ENCODE measurements at places on chromosomes 6 and 20.
A peak's percentile ranks its signal among the peaks of the same experiment; 100 is the strongest.

GRCh38 chr6:37547564-37548061 is 47.9 kb upstream of the CCDC167 start:
- peak; percentile 84 for DNase-seq

GRCh38 chr20:40282541-40282940 is 406.5 kb downstream of the MAFB start:
- no peak for DNase-seq

DNA sequence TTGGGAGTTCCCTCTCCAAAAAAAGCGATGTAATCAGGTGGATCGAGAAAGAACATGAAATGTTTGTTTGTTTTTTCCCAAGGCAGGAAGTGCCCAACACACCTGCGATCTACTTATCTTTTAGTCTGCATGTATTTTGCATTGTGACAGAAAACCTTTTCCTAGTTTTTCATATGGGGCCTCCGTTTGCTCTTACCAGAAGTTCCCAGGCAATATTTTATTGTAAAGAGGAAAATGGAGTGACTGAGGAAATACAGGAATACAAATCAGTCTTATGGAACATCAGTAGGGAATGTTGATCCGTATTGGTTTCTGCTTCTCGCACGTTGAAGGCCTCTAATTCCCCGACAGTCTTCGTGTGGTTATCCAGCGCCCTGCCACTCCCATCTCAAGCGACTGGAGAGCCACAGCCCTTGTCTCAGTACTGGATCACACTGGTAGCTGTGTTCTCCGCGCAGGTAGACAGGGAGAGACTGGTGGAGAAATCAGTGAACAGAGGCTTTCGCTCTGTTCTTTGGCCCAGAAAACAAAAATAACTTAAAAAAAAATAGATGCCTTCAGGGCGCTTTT is 107.4 kb downstream of the TRIM27 start:
- no peak for DNase-seq

GRCh38 chr20:7893014-7893730 is 47.1 kb downstream of the HAO1 start:
- no peak for DNase-seq

DNA sequence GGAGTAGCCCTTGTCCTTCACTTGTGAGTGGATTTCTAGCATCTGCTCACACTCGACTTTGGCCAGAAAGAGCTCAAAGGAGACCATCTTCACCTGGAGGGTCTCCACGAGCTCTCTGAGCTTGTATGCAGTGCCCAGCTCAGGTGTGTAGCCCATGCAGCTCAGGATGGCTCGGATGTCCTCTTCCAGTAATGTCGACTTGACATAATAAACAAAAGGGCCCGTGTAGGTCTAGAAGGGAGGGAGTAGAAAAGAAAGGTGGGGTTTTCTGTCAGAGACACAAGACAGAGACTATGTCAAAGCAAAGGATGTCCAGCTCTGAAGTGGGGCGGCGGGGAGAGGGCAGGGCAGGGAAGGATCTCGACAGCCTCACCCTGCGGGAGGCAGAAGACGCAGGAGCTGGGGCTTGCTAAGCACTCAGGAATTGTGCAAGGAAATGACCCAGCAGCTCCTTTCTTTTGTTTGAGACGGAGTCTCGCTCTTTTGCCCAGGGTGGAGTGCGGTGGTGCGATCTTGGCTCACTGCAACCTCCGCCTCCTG is 8.6 kb downstream of the SPATA2 start:
- DNase-seq = no peak

GRCh38 chr6:62721408-62721807 is 435.4 kb upstream of the KHDRBS2 start:
- DNase-seq = no peak

GRCh38 chr6:105078386-105078708 is 101.5 kb downstream of the POPDC3 start:
- no peak for DNase-seq

- DNase-seq = no peak
Measured at GRCh38 chr6:158680481-158680880, 30.6 kb downstream of the SYTL3 start.

DNA sequence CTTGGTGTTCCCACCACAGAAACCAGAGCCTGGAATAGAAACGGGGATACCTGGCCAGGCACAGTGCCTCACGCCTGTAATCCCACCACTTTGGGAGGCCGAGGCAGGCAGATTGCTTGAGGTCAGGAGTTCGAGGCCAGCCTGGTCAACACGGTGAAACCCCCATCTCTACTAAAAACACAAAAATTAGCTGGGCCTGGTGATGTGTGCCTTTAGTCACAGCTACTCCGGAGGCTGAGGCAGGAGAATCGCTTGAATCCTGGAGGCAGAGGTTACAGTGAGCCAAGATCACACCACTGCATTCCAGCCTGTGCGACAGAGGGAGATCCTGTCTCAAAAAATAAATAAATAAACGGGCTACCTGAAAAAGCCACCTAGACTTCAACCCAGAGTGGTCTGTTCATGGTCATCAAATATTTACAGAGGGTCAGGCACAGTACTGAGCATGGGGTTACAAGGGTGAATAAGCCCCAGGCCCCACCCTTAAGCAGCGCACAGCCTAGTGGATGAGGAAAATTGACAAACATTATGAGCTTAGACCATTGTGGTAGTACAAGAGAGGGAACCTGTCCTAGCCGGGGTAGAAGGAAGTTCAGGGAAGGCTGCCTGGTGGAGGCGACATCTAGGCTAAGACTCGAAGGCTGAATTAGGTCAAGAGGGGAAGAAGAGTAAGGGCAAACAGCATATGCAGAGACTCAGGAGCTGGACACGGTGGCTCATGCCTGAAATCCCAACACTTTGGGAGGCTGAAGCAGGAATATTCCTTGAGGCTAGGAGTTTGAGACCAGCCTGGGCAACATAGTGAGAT is 7.2 kb upstream of the PCIF1 start:
- no peak for DNase-seq

DNA sequence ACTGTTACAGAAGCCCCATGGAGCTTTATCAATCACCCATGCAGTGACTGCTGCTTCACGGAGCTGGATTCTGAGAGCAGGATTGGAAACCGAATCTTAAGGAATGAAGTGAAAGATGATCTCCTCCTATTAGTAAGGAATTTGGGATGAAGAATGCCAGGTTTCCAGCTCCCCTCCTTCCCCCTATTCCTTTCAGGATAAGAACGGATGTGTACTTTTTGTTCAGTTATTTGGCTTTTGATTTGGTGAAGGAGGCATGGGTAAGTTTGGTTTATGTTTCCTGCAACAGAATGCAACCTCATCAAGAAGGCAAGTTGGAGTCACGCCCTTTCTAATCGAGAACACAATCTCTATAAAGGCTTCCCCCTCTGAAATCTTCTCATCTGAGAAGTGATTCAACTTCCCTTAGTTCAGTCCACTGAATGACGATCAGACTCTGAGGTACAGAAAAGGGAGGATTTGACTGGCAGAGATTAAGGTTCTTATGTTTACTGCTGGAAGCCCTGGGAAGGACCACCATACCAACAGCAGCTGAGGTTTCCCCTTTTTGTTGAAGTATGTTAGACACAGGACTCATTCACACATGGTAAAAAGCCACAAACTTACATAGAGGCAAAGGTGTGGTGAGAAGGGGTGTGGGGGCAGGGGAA is 5.5 kb downstream of the ELMO2 start:
- DNase-seq = no peak

DNA sequence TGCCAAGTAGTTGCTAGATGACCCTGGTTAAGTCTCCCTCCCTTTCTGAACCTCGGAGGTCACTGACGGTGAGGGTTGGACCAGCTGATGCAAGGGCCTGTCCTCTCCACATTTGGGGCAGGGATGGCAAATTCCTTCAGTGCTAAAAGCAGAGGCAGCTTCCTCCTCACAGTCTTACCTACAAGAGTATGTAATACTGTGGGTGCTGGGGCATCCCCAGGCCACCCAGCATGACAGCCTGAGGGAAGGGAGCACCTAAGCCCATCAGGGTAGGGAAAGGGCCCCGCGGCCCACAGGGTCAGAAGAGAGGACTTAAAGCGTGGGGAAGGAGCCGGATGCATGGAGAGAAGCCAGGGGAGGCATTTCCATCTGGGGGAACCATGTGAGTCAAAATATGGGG is 38.0 kb downstream of the TGM3 start:
- no peak for DNase-seq

DNA sequence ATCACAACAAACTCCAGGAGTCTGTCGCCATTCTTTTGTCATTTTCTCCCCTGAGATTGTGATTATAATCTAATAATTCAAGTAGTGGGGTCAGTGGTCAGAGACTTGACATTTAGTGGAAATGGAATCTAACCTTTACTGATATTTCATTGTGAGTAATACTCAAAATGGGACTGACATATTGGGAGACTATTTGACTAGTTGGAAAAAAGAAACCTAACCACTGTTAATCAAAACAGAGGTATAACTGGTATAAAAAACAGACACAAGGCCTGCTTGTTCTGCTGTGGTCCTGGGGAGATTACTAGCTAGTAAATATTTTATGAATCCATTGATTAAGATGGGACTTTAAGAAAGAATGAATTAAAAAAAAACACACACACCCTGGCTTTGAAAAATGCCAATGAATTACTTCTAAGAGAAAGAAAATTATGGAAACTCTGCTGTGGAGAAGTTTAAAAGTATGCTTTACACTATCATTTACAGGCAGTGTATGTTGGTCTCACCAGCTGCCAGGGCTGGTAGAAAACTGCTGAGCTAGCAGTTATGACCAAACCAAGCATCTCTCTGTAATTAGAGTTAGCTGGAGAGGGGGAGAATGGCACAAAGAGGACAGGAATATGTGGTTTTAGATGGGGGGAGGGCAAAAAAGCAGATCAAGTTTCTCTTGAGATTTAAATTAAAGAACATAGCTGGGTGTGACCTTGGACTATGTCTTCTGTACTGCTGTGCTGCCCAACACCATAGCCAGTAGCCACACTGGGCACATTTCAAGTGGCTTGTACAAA is 103.7 kb downstream of the FYN start:
- DNase-seq = no peak

DNA sequence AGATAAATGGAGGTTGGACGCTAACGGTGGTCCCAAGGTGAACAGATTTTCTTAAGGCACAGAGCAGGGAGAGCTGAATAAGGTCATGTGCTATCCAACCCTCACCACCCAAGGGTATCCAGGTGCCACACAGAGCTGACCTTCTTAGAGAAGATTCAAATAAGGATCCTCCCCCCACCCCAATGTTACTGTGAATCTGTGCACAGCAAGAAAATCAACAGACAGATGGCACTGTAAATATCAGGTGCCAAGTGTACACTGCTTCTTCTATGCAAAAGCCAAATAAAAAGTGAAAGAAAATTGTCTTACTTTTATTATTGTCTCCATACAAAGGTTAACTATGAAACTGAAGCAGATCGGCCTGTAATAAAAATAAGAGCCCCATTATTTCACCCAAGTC is 96.9 kb downstream of the PAK5 start:
- DNase-seq = no peak

GRCh38 chr6:113276601-113277000 is 580.5 kb upstream of the MARCKS start:
- no peak for DNase-seq

DNA sequence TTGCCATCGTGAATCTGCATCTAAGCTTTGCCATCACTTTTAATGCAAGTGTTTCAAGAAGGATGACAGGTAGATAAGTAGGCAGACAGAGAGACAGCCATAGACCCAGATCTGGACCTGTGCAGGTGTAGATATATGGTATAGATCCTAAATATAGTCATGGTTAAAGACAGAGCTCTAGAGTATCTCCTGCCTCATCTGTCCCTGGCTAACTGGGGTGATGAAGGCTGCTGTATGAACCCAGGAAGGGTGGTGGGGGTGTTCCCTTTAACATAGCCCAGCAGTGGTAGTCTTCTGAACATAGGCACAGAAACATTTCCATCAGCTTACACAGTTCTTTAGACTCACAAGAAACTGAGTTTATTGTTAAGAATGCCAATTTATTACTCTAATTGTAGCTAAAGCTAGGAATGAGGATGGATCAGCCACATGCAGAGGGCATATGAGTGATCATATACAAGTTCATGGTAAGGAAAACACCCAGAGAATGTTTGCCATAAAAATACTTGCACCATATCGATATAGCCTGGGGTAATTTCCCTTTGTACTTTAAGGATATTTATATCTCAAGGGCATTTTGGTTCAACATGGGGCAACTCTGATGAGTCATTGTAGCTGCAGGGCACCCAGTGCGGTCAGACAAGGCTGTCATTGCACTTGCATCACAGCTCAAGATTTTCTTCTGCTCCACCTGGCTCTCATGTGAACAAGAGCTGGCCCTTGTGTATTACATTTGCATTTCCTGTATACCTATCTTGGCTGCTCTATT is 587.2 kb downstream of the EPM2A start:
- DNase-seq = no peak

- no peak for DNase-seq
Measured at GRCh38 chr20:5720696-5721095, 29.5 kb upstream of the SHLD1 start.

- no peak for DNase-seq
Measured at GRCh38 chr6:113288409-113288808, 568.7 kb upstream of the MARCKS start.

DNA sequence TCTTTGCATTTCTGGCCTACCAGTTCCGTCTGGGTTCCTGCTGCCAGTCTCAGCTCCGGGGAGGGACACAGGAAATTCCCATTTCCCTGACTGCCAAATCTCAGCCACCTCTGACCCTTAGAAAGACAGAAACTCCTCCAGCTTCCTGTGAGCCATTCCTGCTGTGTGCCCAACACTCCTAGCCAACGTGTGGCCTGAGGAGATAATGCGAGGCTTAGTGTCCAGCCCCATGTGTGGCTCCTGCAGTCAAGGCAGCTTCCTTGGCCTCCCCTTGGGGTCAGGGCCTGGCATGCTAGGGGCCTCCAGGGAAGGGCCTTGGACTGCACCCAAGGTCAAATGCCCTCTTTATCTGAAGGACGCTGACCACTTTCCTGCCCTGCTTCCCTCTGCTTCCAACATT is 45.1 kb downstream of the MAFB start:
- DNase-seq = no peak

DNA sequence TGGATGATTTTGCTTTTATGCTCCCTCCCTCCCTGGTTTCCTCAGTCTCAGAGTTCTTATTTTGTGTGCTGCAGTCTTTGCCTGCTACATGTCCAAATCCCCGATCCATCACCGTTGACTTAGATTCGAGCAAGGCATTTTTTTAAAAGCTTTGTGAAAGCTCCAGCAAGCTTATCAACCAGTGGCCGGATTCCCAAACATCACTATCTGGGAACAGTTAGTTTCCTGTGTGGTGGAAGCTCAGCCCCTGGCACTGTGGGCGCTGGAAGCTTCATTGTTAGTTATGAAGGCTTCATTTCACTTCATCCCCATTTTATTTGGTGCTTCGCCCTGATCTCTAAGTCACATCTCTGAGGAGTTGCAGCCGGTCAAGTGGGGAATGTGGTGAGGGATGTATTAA is 44.7 kb downstream of the DEK start:
- DNase-seq = no peak

- DNase-seq = no peak
Measured at GRCh38 chr20:24378661-24379483, 90.6 kb upstream of the SYNDIG1 start.

GRCh38 chr6:111530667-111531066 is 47.6 kb upstream of the REV3L start:
- no peak for DNase-seq

- DNase-seq = no peak
Measured at GRCh38 chr20:56002908-56003800, 2.2 kb downstream of the CBLN4 start.

Data from DMS 273 treated with DMSO at 0.1 percent for 48 hours (cell line).